ENCODE measurements at places on chromosomes 1 and 21. TPM values are rescaled to one million over a fixed set of nuclear protein-coding genes. Genes with fewer than 3 reads are reported as not detected.

Gene MMEL1
- total RNA-seq: under 0.01 TPM

Gene OR10J1
- not detected for total RNA-seq

Gene SPRR5
- total RNA-seq: not detected

Gene GLMN
- 12.2 TPM for total RNA-seq

Gene PRKCZ
- 1.5 TPM for total RNA-seq

All from smooth muscle cell of trachea (primary cell).